Parietal lobe (tissue), 2 donors: ENCODE measurements at places on chromosomes 7 and 10. TPM values are rescaled to one million over a fixed set of nuclear protein-coding genes. Genes with fewer than 3 reads are reported as not detected.

GJD4 gene
- total RNA-seq, result not detected

MYL10 gene
- not detected for total RNA-seq

AGAP9 gene
- total RNA-seq, result 7.5 TPM

CD36 gene
- total RNA-seq, result 12.2 TPM

MEOX2 gene
- not detected for total RNA-seq

TMEM140 gene
- total RNA-seq, result not detected

C7orf57 gene
- 1.3 TPM for total RNA-seq

RASSF4 gene
- 13.1 TPM for total RNA-seq
